Purkinje cell (primary cell): ENCODE measurements at places on chromosomes 4 and X. TPM values are rescaled to one million over a fixed set of nuclear protein-coding genes. Genes with fewer than 3 reads are reported as not detected.

Gene NR0B1
- polyA plus RNA-seq, result 0.35 TPM in 1 of 2 replicates, not detected in the other

Gene FRMPD3
- polyA plus RNA-seq, result 0.53 and 1.0 TPM in 2 replicates

Gene ADH1B
- not detected in 2 replicates for polyA plus RNA-seq

Gene UGT2B10
- not detected in 2 replicates for polyA plus RNA-seq

Gene CLDN34
- not detected in 2 replicates for polyA plus RNA-seq

Gene FRAS1
- 2.6 and 8.4 TPM in 2 replicates for polyA plus RNA-seq

Gene RAB33A
- 40.4 and 67.4 TPM in 2 replicates for polyA plus RNA-seq

Gene SPANXC
- not detected in 2 replicates for polyA plus RNA-seq

Gene ENPP6
- polyA plus RNA-seq, result 0.70 TPM in 1 of 2 replicates, not detected in the other

Gene FAM236C
- polyA plus RNA-seq, result not detected in 2 replicates

Gene PITX2
- not detected in 2 replicates for polyA plus RNA-seq

Gene CA5B
- 0.14 and 6.5 TPM in 2 replicates for polyA plus RNA-seq

Gene ADH1A
- not detected in 2 replicates for polyA plus RNA-seq

Gene DRD5
- not detected in 2 replicates for polyA plus RNA-seq

Gene ARSJ
- 0.42 and 0.85 TPM in 2 replicates for polyA plus RNA-seq

Gene TMEM185A
- 25.6 and 40.1 TPM in 2 replicates for polyA plus RNA-seq

Gene CXCL3
- not detected in 2 replicates for polyA plus RNA-seq

Gene LUZP4
- polyA plus RNA-seq, result not detected in 2 replicates

Gene ITIH6
- polyA plus RNA-seq, result not detected in 2 replicates

Gene TIMP1
- polyA plus RNA-seq, result 16.8 and 34.9 TPM in 2 replicates

Gene SNCA
- polyA plus RNA-seq, result 19.2 and 167 TPM in 2 replicates

Gene ALG13
- polyA plus RNA-seq, result 40.9 and 49.5 TPM in 2 replicates

Gene PCYT1B
- polyA plus RNA-seq, result 0.71 and 0.88 TPM in 2 replicates

Gene SSX2B
- not detected in 2 replicates for polyA plus RNA-seq

Gene STARD8
- polyA plus RNA-seq, result 0.06 and 0.32 TPM in 2 replicates

Gene TMPRSS11B
- not detected in 2 replicates for polyA plus RNA-seq

Gene DNAAF6
- not detected in 2 replicates for polyA plus RNA-seq

Gene NLGN3
- 16.1 and 16.4 TPM in 2 replicates for polyA plus RNA-seq

Gene NUDT11
- polyA plus RNA-seq, result 6.3 and 17.3 TPM in 2 replicates

Gene GABRG1
- polyA plus RNA-seq, result 7.0 and 9.9 TPM in 2 replicates

Gene CXorf65
- not detected in 2 replicates for polyA plus RNA-seq
